Erythroblast (primary cell): ENCODE measurements at places on chromosomes 1 and 21.

GRCh38 chr1:197103300-197103699 lies 36.2 kb upstream of the F13B start:
- no peak for DNase-seq

DNA sequence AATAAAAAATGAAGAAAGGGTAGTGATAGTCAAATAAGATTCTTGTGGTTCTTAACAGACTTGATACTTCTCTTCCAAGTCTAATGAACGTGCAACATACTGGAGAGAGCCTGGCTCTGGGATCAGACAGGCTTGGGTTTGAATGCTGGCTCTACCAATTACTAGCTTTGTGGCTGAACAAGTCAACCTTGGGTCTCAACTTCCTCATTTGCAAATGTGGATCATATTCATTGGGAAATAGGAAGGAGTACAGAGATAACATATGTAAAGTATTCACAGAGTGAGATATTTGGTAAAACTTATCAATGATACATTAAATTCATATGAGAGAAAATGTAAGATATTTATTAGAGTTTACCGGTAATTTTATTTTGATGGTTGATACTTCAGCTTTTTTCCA lies 2.0 kb downstream of the EDEM3 start:
- DNase-seq, result peak; percentile 13

DNA sequence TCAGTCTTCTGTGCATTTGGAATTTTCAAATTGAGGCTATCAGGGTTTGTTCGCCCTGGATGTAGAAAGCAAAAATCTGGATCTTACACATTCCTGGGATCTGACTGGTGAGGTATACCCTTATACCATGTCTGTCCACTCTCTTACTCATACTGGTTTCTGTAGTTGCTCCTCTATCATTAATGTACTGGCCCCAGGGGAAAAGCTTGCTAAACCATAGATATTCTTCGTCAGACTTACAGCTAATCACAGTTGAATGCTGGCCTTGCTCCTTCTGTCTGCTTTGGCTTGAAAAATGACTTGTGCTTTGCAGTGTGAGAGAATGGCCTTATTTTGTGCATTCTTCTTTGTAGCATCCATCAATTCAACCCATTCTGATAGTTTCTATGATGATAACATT lies 30.5 kb downstream of the TBCE start:
- DNase-seq, result no peak

DNA sequence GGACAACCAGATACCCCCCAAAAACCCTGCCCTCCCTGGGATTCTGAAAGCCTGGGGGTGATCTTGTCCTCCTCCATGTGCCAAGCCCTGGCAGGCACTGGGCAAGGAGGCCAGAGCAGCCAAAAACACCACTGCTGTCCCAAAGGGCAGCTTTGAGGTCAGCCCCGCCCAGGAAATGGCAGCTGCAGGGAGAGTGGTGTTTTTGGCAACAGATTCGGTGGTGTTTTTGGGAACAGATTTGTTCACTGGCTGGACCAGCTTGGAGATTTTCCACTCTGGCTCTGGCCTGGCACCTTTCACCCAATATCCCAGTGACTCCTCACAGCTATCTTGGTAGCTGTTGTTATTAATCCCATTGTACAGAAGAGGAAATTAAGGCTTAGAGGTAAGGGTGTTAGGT lies 34.7 kb downstream of the LRP8 start:
- DNase-seq, result no peak

DNA sequence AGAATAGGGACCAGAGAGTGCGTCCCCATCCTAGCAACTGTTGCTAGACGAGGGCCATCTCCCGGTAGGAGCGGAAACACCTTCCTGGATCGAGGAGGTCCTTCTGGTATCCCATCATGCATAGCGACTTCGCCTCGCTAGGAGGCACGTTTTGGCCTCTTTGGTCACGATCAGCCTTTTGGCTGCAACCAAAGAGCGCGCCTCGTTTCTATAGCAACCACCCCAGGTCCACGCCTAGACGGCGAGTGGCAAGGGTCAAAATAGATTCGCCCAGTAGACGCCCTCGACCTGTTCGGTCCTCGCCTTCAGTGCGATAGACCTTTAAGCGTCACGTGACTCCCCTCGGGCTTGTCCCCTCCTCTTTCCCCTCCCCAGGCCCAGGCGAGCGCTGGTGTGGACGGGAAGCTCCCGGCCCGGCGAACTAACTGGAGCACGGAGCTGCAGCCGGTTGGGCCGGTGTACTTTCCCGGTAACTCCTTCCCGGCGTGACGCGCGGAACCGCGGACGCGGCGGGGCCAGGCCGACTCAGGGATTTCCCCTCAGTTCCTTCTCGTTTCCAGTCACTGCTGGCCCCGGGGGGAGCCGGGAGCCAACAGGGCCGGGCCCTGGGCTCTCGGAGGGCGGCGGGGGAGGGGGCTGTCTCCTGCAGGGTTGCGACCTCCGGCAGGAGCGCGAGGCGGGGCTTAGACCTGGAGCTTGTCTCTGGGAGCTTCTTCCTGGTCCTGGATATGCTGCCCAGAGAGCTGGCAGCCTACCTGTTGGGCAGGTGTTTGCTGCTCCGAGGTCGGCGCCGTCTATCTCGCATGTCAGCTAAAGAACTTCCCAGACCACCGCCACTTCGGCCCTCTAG lies at the start of gene DNAJC16:
DNAJC16 (plus strand) TSS at position 359 of the 850 bp plus-strand sequence. CDS start 2,258 bp downstream, outside the sequence.
- DNase-seq, result peak; percentile 100

GRCh38 chr1:74512170-74512915 lies at the start of gene LRRC53:
LRRC53 (minus strand) TSS chr1:74512611; CDS start chr1:74483349, 29,262 bp downstream.
- no peak for DNase-seq

GRCh38 chr1:199182186-199182843 lies 543.5 kb downstream of the PTPRC start:
- DNase-seq, result no peak

- DNase-seq, result no peak
These were observed 36.1 kb downstream of the EIF2D start for GRCh38 chr1:206575894-206576737.

GRCh38 chr1:110203021-110203661 lies 7.0 kb upstream of the KCNC4 start:
- DNase-seq, result peak; percentile 78

- no peak for DNase-seq
These were observed 3.7 kb upstream of the TMEM39B start for GRCh38 chr1:32068957-32069588.

GRCh38 chr1:227120826-227121225 lies 180.7 kb downstream of the COQ8A start:
- DNase-seq, result no peak

GRCh38 chr1:220028346-220028895 lies 17.9 kb downstream of the EPRS1 start:
- no peak for DNase-seq

DNA sequence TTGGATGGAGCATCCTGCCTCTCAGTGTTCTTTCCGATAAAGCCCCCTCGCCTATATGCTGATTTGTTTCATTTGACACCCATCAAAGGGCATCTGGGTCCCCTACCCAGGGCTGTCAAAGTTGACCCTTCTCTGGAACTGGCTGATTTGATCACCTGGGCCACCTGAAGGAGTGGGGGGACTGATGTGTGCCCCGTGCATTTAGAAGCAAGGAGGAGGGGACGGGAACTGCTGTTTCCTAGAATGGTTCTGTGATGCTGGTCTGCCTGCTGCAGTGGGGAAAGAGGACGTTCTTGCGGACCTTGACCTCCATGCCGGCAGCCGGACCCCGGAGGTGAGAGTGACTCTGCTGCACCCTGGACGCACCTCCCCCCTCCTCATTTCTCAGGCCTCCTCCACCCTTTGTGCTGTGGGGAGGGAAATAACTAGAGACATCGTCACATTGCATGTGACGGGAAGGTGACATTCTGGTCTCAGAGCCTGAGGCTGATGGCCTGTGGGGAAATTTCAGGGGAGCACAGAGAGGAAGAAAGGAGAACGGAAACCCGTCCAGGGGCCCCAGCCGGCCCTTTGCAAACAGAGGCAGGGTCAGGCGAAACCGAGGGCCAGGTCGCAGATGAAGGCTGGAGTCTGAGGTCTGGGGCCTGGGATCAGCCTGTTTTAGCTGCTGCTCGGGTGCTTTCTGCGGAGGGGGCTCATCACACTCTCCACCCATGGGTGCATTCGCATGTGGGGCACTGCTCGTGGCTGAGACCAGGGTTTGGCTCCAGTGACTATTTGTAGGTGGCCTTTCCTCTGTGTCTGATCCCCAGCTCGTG lies 25.7 kb downstream of the CRYAA start:
- no peak for DNase-seq

- DNase-seq, result no peak
These were observed 2.0 kb downstream of the KCNA3 start for GRCh38 chr1:110672753-110673108.

DNA sequence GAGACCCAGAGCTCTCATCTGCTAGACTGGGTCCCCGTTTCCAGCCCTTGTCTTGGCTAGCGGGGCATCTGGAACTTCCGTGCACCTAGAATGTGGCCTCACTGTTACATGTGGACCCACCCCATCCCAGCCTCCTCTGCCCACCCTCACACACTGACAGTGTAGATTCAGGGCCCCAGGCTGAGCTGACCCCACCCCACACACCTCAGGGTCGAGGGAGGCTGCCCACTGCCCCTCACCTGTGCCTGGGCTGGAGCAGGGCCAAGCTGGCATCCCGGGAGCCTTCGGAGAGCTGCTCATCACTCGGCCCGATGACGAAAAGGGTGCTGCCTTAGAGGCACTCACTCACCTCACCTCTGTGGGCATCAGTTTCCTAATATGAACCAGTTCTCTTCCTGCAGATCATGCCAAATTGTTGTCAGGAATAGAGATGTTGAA lies 11.1 kb downstream of the ACOT11 start:
- no peak for DNase-seq

- no peak for DNase-seq
These were observed 3.8 kb upstream of the RRP15 start for GRCh38 chr1:218281285-218281684.

GRCh38 chr1:46621930-46622329 lies 5.3 kb upstream of the MOB3C start:
- DNase-seq, result no peak

DNA sequence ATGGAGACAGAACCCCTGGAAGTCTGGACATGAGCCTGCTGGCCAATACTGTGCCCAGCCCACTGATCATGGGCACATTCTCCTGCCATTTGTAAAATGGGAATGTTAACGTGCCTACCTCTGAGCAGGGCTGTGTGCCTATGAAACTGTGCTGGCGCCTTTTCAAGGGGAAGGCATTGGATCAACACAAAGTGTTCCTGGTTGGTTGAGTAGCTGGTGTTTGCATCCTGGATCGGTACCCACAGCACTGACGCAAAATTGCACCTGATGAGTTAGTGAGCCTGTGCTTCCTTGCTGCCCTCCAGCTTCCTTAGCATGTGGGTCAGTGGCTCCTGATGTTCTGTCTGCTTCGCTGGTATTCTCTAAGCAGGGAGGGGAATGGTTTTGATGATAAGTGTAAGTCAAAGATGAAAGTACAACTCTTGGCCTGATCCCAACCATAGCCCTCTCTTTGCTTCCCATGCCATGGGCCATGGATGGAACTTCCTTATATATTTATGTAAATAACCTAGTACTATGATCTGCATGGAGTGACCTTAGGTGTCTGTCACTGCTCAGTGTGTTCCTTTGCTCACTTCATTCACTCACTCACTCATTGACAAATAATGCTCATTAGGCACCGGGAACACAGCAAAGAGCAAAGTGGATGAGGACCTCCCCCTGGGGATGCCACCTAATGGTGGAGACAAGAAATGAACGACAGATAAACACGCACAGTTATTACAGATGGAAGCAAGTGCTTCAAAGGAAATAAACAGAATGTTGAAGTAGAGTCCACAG lies 22.7 kb downstream of the MAB21L3 start:
- DNase-seq, result peak; percentile 33

DNA sequence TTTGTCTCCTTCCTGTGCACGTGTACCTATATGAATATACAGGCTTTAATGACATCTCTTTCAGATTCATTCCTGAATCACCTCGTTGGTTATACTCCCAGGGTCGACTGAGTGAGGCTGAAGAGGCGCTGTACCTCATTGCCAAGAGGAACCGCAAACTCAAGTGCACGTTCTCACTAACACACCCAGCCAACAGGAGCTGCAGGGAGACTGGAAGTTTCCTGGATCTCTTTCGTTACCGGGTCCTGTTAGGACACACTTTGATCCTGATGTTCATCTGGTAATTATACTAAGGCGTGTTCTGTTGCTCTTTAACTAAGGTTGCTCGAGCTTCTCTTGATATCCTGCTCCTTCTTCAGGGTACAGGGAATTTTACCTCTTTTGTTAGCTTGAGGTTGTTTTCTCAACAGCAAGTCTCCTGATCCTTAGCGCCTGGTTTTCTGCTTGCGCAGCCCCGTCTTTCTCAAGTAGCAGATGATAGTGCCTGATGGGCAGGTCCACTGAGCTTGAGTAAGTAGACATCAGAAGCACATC lies 55.1 kb downstream of the SLC22A15 start:
- DNase-seq, result no peak

DNA sequence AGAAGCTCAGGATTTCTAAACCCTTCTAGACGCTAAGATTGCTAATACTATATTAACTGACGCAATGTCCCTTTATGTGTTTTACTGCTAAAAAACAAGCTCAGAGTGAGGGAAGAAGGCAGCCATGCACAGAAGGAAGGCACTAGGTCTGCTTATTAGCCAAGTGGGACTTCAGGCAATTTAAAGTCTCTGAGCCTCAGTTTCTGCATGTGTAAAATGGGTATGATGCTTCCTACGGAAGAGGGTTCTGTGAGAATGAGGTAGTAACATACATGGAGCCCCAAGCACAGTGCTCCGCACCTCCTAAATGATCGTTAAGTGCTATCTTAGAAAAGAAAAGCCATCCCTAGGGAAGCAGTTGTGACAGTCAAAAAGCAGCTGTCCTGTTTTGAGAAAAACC lies 16.9 kb downstream of the MIS18A start:
- DNase-seq, result no peak

GRCh38 chr21:46122758-46123683 lies 25.1 kb downstream of the COL6A2 start:
- no peak for DNase-seq

- DNase-seq, result no peak
These were observed 15.6 kb downstream of the ADARB1 start for GRCh38 chr21:45089964-45090363.

DNA sequence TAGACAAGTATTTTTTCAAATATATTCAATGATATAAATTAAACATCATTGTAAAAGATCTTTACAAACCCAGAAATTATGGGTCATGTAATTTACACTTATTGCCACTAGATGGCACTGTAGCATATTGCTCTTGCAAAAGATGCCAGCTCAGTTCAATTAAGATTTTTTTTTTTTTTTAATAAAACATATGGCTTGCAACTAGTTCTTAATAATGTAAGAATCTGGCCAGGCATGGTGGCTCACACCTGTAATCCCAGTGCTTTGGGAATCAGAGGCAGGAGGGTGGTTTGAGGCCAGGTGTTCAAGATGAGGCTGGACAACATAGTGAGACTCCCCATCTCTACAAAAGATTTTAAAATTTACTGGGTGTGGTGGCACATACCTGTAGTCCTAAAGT lies 49.4 kb upstream of the DESI2 start:
- DNase-seq, result peak; percentile 24

- no peak for DNase-seq
These were observed 55.2 kb upstream of the KIF1B start for GRCh38 chr1:10155087-10155712.

GRCh38 chr1:22531251-22531650 lies 32.0 kb upstream of the EPHA8 start:
- no peak for DNase-seq

GRCh38 chr1:156496211-156496761 lies 4.3 kb downstream of the MEF2D start:
- DNase-seq, result no peak
